Activated effector memory CD4-positive, alpha-beta T cell treated with Interleukin-2 at 50 U/mL for 16 hours (primary cell): ENCODE measurements at places on chromosomes 16 and 17.
A peak's percentile ranks its signal among the peaks of the same experiment; 100 is the strongest.

- DNase-seq = no peak
These were observed 29.4 kb downstream of the COG7 start for GRCh38 chr16:23423496-23424049.

- no peak for DNase-seq
These were observed 2.3 kb downstream of the DLG4 start for GRCh38 chr17:7217113-7217987.

DNA sequence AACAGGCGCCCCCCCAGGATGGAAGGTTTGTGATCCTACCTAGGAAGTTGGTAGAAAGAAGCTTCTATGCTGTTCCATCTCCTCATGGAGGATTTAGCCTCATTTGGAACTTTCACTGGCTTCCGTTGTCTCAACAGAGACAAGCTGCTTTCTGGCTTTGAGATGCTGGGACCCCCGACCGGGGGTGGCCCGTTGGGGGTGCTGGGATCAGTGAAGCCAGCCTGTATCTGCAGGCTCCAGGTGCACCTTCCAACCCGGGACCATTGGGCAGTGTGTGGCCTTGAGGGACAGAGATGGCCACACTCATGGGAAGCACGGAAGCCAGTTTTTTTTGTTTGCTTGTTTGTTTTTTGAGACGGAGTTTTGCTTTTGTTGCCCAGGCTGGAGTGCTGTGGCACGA is 15.4 kb downstream of the CIBAR2 start:
- no peak for DNase-seq

DNA sequence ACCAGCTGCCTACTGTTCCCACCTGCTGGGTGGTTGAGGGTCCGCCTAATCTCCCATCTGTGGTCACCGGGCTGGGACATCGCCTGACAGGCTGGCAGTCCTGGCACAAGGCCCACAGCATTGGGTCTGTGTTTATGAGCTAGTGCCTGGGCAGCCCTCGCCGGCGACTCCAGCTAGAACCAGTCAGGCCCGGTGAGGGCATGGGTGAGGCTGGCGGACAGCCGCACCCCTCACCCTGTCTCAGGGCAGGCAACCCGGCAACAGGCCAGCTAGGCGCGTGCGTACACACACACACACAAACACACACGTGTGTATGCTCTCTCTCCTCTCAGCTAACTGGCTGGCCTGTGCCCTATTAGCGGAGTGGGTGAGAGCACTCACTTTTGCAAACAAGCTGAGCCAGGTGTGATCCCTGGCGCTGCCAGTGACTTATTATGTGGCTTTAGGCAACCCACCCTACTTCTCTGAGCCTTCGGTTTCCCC is 10.4 kb downstream of the HSD11B2 start:
- no peak for DNase-seq

GRCh38 chr17:13933441-13934276 is 135.6 kb upstream of the COX10 start:
- DNase-seq = no peak

GRCh38 chr17:61645920-61646319 is 54.9 kb upstream of the NACA2 start:
- DNase-seq = no peak

GRCh38 chr17:11023639-11024479 is 186.0 kb upstream of the PIRT start:
- no peak for DNase-seq

DNA sequence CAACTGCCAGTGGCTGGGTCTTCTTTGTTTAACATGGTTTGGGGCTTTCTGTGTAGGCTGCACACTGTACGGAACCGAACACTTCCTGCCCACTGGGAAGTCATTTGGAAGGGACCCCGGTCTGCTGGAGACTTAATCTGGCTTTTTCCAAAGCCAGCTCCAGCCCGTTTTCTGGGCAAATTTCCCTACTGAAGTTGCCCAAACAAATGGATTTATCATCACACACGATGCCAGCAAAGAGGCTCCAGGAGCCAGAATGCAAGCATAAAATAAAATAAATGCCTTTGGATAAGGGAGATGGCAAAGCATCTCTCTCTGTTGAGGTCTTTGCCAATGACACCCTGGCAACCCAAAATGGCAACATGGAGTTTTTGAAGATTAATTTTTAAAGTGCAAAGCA is 259.9 kb upstream of the IRX3 start:
- no peak for DNase-seq

DNA sequence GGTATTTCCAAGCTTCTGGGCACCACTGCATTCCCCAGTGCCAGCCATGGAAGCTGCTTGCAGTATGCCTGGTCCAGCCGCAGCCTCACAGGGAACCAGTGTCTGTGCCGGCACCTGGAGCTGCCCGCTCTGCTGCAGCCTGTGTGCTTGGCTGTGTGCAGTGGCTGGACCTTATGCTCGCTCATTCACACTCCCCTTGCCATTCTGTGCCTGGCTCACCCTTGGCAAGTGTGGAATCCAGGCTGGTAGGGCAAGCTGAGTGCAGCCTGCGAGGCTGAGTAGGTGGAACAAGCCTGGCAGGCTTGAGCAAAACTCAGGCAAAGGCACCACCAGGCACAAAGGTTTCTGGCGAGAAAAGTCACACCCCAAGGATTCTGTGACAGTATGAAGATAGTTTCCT is 144.0 kb downstream of the MYO1D start:
- no peak for DNase-seq

- no peak for DNase-seq
These were observed 12.2 kb upstream of the MMD start for GRCh38 chr17:55433629-55434422.

GRCh38 chr16:11256661-11257130 is 692 bp upstream of the SOCS1 start:
- peak; percentile 23 for DNase-seq
